Left colon (tissue), 2 donors: ENCODE measurements at places on chromosomes 5 and 9.

- DNase-seq, result peak; percentile 2
Measured at GRCh38 chr5:172633403-172633970, 7.6 kb upstream of the NEURL1B start.

GRCh38 chr5:97046270-97046982 is 96.0 kb downstream of the LIX1 start:
- no peak for DNase-seq

- no peak for DNase-seq
Measured at GRCh38 chr9:133553973-133554713, 19.6 kb downstream of the ADAMTSL2 start.

DNA sequence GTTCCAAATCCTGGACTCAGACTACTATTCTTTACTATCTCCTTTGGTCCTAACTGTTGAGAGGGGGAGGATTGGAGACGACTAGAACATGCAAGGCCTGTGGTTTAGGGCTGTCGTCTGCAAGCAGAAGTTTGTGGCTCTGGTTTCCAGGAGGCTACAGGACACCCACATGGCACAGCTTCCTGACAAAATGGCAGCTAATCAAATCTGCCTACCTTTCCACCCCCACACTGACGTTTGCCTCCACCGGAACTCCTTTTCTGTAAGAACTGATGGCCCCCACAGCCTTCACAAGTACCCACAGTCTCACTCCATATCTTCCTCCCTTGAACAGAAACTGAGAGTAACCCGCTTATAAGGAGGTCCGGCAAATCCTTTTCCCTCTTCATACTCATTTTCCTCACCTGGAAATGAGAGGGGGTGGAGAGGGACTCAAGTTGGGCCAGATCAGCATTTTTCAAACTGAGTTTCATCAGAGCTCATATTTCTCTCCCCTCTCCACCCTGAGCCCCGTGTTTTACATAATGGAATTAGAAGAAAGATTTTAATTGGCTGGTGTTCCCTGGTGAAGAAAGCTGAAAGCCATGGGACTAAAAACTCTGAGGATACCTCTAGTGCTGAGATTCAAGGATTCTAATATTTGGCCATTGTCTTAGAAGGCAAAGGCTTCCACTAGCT is 5.2 kb downstream of the SLC31A2 start:
- DNase-seq, result no peak
